Stimulated activated CD4-positive, alpha-beta T cell treated with anti-CD3 and anti-CD28 coated beads, Interleukin-1b, Interleukin-23, amount 100 ng/mL, for 1 hour (primary cell): ENCODE measurements at places on chromosomes 6 and 20.

GRCh38 chr6:62043084-62043483, 242.9 kb downstream of the KHDRBS2 start:
- DNase-seq, result no peak

GRCh38 chr6:97052896-97053295, 128.4 kb downstream of the KLHL32 start:
- no peak for DNase-seq

GRCh38 chr20:37345339-37346235, at the start of gene SRC:
SRC (plus strand) TSS chr20:37346140; CDS start chr20:37384154, 38,014 bp downstream.
- DNase-seq, result no peak

GRCh38 chr20:58877050-58877975, 24.8 kb downstream of the GNAS start:
- no peak for DNase-seq

DNA sequence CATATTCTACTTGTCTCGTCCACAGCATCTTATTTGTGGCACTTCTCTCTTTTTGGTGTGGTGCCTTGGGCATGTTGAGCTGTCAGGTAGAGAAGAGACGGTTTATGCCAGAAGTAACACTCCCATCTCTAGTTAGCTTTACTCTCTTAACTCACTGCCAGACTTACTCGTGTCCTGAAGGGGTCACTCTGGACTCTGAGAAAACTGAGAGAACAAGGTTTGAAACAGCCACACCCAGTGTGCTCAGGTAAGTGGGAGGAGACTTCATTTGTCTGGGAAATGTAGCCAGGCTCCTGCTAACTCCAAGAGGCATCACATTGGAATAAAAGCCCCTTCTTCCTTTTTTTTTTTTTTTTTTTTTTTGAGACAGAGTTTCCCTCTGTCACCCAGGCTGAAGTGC, 360.8 kb downstream of the QKI start:
- no peak for DNase-seq

DNA sequence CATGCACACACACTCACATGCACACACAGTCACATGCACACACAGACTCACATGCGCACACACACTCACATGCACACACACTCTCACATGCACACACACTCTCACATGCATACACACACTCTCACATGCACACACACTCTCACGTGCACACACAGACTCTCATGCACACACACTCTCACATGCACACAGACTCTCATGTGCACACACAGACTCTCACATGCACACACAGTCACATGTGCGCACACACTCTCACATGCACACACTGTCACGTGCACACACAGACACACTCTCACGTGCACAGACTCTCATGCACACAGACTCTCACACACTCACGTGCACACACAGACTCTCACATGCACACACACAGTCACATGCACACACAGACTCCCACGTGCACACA, 36.6 kb upstream of the VSX1 start:
- no peak for DNase-seq

DNA sequence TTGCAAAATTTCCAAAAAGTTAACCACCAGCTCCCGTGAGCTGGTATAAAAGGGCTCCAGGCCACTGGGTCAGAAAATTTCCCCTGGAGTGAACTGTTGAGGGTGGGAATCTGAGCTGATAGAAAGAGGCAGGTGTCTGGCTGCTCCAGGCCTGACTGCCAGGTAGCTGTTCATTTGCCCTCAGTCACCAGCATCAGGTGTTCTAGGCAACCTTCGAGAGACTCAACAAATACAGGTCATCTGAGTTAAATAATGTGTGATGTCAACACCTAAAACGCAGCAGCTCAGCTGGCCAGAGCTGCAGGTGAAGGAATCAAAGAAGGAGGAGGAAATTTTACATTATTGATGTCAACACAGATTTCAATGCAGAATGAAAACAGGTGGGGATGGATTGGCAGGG, 46.7 kb downstream of the KCNK5 start:
- DNase-seq, result no peak

GRCh38 chr20:35618263-35619131, 2.9 kb downstream of the SPAG4 start:
- DNase-seq, result no peak

DNA sequence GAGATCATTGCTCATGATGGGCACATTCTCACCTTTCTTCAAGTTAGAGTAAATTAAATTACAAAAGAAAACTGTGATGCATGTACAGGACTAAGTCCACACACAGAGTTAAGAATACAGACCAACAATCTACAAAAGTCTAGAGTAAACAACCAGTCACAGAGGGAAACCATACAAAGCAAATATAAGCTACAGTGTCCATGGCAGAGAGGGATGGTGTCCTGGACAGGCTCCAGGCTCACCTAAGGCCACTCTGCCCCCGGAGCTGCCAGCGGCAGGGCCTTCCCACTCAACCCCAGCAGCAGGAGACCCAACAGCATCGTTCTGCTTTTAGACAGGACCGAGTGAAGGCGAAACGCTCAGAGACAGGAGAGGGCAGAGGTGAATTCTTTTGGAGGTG, 16.0 kb downstream of the PDE10A start:
- DNase-seq, result no peak

- DNase-seq, result no peak
These were observed 114.3 kb downstream of the EYA2 start for GRCh38 chr20:47008842-47009518.

DNA sequence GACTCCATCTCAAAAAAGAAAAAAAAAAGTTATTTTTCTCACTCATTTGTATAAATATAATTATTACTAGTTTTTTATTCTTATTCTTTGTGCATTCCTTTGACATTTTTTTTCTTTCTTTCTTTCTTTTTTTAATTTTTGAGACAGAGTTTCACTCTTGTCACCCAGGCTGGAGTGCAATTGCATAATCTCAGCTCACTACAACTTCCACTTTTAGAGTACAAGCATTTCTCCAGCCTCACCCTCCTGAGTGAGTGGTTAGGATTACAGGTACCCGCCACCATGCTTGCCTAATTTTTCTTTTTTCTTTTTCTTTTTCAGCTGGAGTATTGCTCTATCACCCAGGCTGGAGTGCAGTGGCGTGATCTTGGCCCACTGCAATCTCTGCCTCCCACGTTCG, 51.4 kb upstream of the JARID2 start:
- DNase-seq, result no peak

GRCh38 chr6:21987501-21987957, 309.3 kb downstream of the PRL start:
- DNase-seq, result no peak

GRCh38 chr6:58113960-58114359, 796.5 kb downstream of the PRIM2 start:
- DNase-seq, result no peak

- DNase-seq, result no peak
These were observed 274.3 kb downstream of the TFAP2C start for GRCh38 chr20:56903421-56903820.

GRCh38 chr6:26196846-26197635, 109.8 kb downstream of the HFE start:
- no peak for DNase-seq

DNA sequence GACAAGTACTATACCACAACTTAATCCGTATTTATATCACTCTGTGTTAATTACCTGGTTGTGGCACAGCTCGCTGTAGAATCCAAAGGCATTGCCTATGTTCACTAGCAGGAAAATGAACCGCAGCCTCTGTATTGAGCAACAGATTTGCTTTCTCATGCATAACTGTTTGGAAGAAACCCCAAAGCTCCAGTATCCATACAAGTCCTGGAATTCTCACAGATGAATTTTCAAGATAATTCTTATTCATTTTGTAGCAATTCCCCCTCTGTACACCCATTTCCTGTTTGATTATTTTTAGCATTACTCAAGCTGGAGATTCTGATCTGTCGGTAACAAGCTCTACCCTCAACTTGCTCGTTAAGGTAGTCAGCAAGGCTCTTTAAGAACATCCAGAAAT, 63.5 kb downstream of the STMND1 start:
- no peak for DNase-seq

- DNase-seq, result no peak
These were observed 139.1 kb downstream of the BTBD3 start for GRCh38 chr20:12056839-12057238.

DNA sequence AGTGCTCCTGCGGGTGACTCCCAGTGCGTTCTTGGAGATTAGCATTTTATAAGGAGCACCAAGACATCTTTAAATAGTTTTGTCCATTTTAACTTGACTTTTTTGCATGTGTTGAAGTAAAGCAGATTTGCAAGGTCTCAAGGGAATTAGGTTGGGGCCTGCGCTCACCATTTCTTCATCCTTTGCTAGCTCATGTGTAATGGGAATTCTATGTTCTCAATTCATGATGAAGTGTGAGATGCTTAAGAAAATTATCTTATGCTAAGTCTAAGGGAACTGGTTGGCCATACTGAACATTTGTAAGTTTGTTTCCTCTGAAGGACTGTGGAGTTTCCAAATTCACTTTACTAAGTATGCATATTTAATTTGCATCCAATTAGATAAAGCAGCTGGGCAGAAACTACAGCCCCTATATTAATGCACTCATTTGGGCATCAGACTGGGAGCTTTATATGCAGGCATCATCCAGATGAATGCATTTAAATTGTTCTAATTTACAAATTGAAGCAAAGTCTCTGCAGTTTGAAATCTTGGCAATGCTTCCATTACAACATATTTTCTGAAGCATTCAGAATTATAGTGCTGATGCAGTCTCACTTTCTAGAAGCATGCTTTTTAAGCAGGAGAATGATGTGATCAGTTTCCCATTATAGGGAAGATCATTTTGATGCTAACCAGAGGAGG, 108.3 kb upstream of the AKAP12 start:
- DNase-seq, result no peak

DNA sequence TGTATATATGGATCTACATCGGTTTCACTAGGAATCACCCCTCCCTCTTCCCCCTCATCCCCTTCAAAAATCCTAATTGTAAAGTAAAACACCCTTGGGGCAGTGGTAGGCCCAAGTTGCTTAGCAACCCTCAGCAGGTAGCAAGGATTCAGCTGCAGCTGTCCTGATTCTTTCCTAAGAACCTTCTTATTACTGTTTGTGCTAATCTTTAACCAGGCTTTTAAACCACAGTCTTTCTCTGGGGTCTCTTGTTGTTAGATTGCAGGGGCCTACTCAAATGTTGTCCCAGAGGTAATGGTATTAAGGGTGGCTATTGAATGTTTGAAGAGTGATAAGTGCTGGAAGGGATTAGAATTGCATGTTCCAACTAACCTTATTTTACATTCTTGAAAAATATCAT, 46.4 kb downstream of the PRL start:
- DNase-seq, result no peak

GRCh38 chr20:43923322-43923721, 8.7 kb downstream of the TOX2 start:
- no peak for DNase-seq

GRCh38 chr6:72894091-72894490, 272.2 kb downstream of the KCNQ5 start:
- no peak for DNase-seq

DNA sequence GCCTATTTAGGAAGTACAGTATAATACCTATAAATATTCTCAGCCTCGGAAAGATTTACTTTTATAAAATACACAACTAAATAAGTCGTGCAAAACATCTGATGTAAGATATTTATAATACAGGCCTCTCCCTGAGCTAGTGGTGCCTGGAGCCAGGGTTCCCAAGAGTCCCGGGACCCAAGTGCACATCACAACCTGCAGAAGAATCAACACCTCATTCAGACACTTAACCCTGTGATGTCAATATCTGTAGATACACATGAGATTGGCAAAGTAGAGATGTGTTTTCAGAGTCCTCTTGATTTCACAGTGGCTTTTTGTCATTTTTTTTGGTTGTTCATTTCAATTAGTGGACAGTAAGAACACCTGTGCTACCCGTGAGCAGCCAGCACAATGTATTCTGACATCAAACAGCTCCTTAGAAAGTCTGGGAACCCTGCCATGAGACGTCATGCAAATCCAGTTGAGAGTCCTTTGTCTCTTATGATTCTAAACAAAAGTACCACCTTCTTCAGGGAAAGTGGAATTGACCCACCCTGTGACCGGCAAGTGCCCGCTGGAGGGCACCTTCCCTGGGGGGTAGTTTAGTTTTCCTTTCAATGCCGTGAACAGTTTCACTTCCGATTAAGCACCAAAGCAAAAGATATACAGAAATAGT, 101.6 kb downstream of the DACT2 start:
- no peak for DNase-seq

- DNase-seq, result no peak
These were observed 140.7 kb downstream of the TAF4 start for GRCh38 chr20:61924858-61925554.

GRCh38 chr6:34615574-34616226, 59.6 kb upstream of the SPDEF start:
- no peak for DNase-seq

GRCh38 chr20:25310268-25310920, 62.5 kb downstream of the PYGB start:
- DNase-seq, result no peak

DNA sequence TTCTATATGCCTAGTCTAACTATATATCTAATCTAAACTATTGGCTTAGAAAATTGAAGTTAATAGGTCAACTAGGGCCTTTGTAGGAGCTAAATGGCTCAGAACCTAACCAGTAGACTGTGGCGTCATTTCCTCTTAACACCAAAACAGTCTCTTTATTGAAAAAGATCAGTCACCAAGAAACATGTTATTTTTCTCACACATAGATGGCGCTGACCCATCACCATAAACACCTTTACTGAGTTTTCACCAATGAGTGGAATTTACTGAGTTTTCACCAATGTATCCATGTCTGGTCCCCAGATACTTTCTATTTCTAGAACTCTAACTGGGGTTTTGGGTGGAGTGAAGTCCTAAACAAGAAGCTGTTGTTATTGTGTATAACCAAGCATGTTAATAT, 636.0 kb downstream of the BCKDHB start:
- no peak for DNase-seq

DNA sequence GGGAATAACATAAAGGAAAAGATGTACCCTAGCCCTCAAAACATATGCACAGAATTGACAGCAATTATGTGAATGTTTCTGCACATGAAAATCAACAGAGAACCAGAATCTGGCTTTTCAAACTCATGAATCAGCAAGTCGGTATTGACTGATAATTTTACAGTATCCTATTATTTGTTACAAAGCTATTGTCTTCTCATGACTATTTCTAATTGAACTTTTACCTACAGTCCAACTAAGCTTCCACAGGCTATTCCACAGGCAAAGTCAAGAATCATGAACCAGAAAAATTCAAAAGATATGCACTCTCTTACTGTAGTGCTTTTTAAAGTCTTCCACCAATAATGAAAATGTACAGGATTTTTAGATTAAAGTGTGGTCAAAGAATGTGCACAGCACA, 49.1 kb upstream of the DST start:
- no peak for DNase-seq

- no peak for DNase-seq
These were observed 52.9 kb downstream of the NEDD9 start for GRCh38 chr6:11179419-11180202.

DNA sequence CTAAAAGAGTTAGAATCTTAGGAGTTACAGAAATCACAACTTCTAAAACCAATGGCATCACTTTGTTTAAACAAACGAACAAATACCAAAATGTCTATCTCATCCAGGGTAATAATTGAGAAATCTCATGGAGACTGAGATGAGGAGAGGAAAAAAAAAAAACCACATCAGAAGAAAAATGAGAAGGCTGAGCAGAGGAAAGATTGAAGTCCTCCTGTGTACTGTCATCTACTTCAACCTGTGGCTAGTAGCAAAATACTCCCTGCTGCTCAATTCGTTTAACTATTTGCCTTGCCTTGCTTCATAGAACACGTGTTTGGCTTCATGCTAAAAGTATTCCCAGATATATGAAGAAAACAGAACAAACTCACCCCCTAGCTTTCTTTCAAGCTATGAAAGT, 143.7 kb downstream of the PDE10A start:
- no peak for DNase-seq
